ENCODE measurements at places on chromosomes 2 and 18. TPM values are rescaled to one million over a fixed set of nuclear protein-coding genes. Genes with fewer than 3 reads are reported as not detected.

WDR43 gene
- total RNA-seq, result 53.1 TPM

RNU2-63P gene
- 3.3 TPM for total RNA-seq

ASIC4 gene
- 0.42 TPM for total RNA-seq

LGALSL gene
- total RNA-seq, result 18.5 TPM

GTF3C2 gene
- total RNA-seq, result 42.7 TPM

FTCDNL1 gene
- total RNA-seq, result 1.7 TPM

NDUFB3 gene
- 42.7 TPM for total RNA-seq

GRCh38 chr2:119707117-119708087 lies 28.4 kb downstream of the TMEM177 start:
- H3K27me3 ChIP-seq, result no peaks in the 10 kb centered on the region
- no peak overlapping the region for H3K4me3 ChIP-seq
- no peak overlapping the region for H3K27ac ChIP-seq
- no peak for DNase-seq

GRCh38 chr2:216604458-216604857 lies 28.8 kb upstream of the IGFBP2 start:
- H3K27ac ChIP-seq, result no peak overlapping the region
- H3K27me3 ChIP-seq, result no peaks in the 10 kb centered on the region
- H3K4me3 ChIP-seq, result no peak overlapping the region
- no peaks in the 10 kb centered on the region for H3K36me3 ChIP-seq

- DNase-seq, result no peak
- H3K36me3 ChIP-seq, result no peaks in the 10 kb centered on the region
- H3K27ac ChIP-seq, result no peak overlapping the region
- no peaks in the 10 kb centered on the region for H3K4me1 ChIP-seq
- H3K27me3 ChIP-seq, result no peaks in the 10 kb centered on the region
- H3K4me3 ChIP-seq, result no peak overlapping the region
Observed at GRCh38 chr2:105490956-105491355, 92.1 kb upstream of the FHL2 start.

GRCh38 chr2:120746144-120746543 lies 10.5 kb downstream of the GLI2 start:
- no peak overlapping the region for H3K4me3 ChIP-seq
- no peaks in the 10 kb centered on the region for H3K4me1 ChIP-seq
- no peak for DNase-seq
- no peak overlapping the region for H3K27ac ChIP-seq
- H3K36me3 ChIP-seq, result no peaks in the 10 kb centered on the region

GRCh38 chr2:6139142-6139541 lies 447.0 kb downstream of the SOX11 start:
- no peaks in the 10 kb centered on the region for H3K4me1 ChIP-seq
- no peak overlapping the region for H3K4me3 ChIP-seq
- H3K27ac ChIP-seq, result no peak overlapping the region

DNA sequence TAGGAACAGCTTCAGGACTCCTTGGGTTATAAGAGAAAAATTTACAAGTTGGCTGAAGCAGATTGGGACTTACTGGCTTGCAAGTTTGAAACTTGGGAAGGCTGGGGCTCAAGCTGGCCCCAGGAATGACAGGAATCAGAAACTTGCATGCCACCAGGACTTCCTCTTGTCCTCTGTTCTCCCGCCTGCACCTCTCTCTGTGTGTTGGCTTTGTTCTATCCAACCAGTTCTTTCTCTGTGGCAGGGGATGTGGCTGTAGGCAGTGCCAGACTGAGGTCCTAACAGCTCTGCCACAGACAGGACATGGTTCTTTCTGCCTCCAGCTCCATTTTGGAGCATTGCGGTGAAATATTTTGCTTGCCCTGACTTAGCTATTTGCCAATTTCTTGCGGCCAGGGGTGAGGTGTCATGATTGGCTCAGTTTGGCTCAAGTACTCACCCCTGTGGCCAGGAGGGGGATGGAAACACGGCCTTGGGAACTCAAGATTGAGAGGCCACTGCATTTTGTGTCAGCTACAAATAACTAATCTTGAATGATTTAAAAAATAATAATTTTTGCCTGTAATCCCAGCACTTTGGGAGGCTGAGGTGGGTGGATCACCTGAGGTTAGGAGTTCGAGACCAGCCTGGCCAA lies 48.9 kb downstream of the MEP1B start:
- no peaks in the 10 kb centered on the region for H3K4me1 ChIP-seq
- H3K36me3 ChIP-seq, result no peaks in the 10 kb centered on the region
- DNase-seq, result no peak
- H3K4me3 ChIP-seq, result no peak overlapping the region
- no peak overlapping the region for H3K27ac ChIP-seq
- no peaks in the 10 kb centered on the region for H3K27me3 ChIP-seq

- no peaks in the 10 kb centered on the region for H3K4me1 ChIP-seq
- no peak for DNase-seq
- no peaks in the 10 kb centered on the region for H3K36me3 ChIP-seq
- H3K27ac ChIP-seq, result no peak within 1 kb of the TSS
- no peaks in the 10 kb centered on the region for H3K27me3 ChIP-seq
Observed at GRCh38 chr2:121284463-121285449, at the start of gene TFCP2L1. Gene TFCP2L1 (minus strand): TSS chr2:121285202. CDS start chr2:121285109, 93 bp downstream.

DNA sequence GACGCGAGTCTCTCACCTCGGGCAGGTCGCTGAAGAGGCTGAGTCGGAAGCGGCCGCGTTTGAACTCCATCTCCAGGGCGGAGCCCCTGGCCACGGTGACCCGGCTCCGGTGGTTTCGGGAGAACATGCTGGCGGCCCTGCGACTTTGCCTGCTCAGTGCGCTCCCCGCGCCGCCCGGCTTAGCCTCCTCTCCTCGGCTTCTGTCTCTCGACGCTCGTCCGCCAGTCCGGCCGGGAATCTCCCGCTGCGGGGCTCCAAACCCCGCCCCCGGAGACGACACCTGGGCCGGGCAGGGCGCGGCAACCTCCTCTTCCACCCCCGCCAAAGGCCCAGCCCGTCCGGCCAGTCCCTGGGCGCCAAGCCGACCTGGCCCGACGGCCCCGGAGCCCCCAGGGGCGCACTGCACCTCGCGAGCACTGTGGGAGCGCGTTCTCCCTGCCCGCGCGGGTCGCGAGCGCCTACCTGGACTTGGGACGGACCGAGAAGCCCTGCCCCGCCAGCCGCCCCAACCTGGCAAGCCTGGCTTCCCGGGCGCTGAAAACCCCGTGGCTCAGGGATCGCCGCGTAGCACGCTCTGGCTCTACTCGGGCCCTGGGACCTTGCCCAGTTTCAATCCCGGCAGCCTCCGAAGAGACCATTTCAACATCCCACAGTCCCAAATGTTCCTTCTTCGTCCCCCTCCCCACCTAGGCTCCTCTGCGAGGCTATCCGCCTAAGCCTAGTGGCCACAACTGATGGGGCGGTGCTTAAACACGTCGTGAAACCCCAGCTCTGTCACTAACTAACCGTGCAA lies at the start of gene RTKN:
TSS of gene RTKN (minus strand) at position 248 of the 793 bp plus-strand sequence. CDS start at position 127, 121 bp downstream.
- peak; percentile 81 for DNase-seq
- no peaks in the 10 kb centered on the region for H3K4me1 ChIP-seq
- peak within 1 kb of the TSS; percentile 41 for H3K4me3 ChIP-seq
- H3K36me3 ChIP-seq, result no peaks in the 10 kb centered on the region
- no peaks in the 10 kb centered on the region for H3K27me3 ChIP-seq

GRCh38 chr18:79963658-79964329 lies 649 bp upstream of the HSBP1L1 start:
- H3K27ac ChIP-seq, result no peak overlapping the region

GRCh38 chr18:5772306-5773105 lies 122.8 kb downstream of the TMEM200C start:
- H3K27me3 ChIP-seq, result no peaks in the 10 kb centered on the region
- no peak for DNase-seq
- H3K36me3 ChIP-seq, result no peaks in the 10 kb centered on the region
- H3K4me1 ChIP-seq, result no peaks in the 10 kb centered on the region

- no peaks in the 10 kb centered on the region for H3K36me3 ChIP-seq
- no peaks in the 10 kb centered on the region for H3K27me3 ChIP-seq
- H3K4me3 ChIP-seq, result no peak overlapping the region
- DNase-seq, result no peak
- H3K27ac ChIP-seq, result no peak overlapping the region
Observed at GRCh38 chr2:137156221-137156844, 391.0 kb downstream of the THSD7B start.

DNA sequence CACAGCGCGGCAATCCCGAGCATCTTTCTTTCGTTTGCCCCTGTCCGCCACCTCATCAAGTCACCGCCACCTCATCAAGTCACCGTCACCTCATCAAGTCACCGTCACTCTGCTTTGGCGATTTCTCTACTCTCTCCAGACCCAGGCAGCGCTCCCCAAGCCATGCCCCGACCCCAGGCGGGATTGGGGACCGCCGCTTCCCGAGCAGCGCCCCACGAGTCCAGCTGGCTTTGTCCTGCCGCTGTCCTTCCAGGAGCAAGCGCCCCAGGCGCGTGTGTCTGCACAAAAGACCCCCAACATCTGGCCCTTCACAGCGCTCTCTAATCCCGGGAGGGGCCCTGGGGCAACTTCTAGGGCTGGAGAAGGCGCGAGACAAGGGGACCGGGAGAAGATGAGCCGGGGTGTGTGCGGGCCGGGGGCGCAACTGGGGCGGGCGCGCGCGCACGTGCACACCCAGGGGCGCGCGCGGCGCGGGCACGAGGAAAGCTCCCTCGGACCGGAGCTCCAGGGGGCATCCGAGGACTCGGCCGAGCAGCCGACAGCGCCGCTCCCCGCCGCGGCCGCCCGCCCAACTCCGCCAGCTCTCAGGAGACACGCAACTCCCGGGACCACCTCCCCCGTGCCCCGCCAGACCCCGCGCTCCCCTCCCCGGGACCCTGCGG lies 633 bp upstream of the RNF152 start:
- peak overlapping the region; percentile 94 for H3K4me3 ChIP-seq
- H3K27me3 ChIP-seq, result no peaks in the 10 kb centered on the region
- H3K36me3 ChIP-seq, result no peaks in the 10 kb centered on the region
- H3K27ac ChIP-seq, result no peak overlapping the region
- peak; percentile 64 for DNase-seq

DNA sequence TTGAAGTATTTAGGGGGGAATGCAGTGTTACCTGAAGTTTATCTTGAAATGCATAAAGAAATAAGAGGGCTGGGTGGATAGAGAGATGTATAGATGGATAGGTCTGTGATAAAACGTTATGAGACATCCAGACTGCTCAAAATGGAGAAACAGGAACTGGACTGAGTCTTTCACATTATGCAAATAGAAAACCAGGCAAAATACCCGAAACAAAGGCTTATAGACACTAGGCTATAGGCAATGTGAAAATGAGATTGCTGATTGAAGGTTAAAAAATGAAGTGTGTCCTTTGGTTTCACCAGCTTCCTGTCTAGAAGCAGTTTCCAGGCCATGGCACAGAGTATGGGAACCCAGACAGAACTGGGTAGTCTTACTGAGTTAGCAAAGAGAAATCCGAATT lies 24.9 kb upstream of the SLC3A1 start:
- H3K4me1 ChIP-seq, result no peaks in the 10 kb centered on the region
- H3K4me3 ChIP-seq, result no peak overlapping the region
- DNase-seq, result no peak
- H3K27me3 ChIP-seq, result no peaks in the 10 kb centered on the region

DNA sequence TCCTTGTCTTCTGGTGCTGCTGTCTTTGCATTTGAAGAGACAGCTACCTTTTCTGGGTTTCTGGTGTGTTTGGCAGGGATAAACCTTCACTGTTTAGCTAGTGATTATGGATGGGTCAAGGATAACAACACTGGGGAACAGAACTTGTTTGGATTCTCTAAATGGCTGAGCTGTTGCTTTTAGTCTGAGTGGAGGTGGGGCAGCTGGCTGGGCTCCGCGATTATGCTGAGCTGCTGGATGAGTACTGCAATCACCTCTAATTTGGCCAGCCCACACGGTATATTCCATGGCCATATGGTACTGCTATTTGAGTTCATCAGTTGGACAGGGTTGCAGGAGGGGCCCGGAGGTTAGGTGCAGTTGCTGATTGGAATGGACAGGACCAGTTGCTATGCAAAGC lies 361.6 kb upstream of the TFPI start:
- H3K27me3 ChIP-seq, result no peaks in the 10 kb centered on the region
- H3K27ac ChIP-seq, result no peak overlapping the region
- H3K4me1 ChIP-seq, result no peaks in the 10 kb centered on the region
- H3K36me3 ChIP-seq, result no peaks in the 10 kb centered on the region

DNA sequence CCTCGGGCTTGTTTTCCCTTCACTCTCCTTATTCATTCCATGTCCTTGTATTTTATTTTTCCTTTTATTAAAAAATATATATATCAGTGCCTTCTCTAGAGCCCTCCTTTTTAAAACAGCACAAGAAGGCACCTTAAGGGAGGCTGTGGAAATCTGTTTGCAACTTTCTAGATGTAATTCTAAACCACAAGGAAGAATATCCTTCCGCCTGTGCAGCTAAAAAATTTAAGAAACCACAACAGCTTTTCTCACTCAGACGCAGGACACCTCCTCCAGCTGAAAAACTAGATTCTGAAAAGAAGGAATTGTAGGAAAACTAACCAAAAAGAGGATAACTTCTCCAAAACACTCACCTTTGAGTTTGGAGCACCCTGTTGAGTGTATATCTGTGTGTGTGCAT lies 142.2 kb downstream of the BCL11A start:
- H3K27ac ChIP-seq, result no peak overlapping the region
- H3K4me1 ChIP-seq, result no peaks in the 10 kb centered on the region
- no peaks in the 10 kb centered on the region for H3K36me3 ChIP-seq
- DNase-seq, result no peak
- H3K27me3 ChIP-seq, result no peaks in the 10 kb centered on the region
- no peak overlapping the region for H3K4me3 ChIP-seq

DNA sequence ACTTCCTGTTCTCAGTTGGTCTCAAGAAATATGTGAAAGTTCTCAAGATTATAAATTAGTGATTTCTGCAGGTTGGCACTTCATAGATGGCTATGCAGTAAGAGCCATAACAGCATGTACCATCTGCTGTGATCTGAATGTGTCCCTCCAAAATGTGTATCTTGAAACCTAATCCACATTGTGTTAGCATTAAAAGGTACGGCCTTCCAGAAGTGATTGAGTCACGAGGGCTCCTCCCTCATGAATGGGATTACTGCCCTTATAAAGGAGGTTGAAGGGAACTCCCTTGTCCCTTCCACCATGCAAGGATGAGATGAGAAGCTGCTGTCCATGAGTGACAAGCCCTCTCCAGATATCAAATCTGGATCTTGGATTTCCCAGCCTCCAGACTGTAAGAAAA lies 45.0 kb downstream of the METTL4 start:
- DNase-seq, result no peak
- H3K4me3 ChIP-seq, result no peak overlapping the region
- H3K36me3 ChIP-seq, result no peaks in the 10 kb centered on the region
- H3K27ac ChIP-seq, result no peak overlapping the region
- H3K4me1 ChIP-seq, result no peaks in the 10 kb centered on the region

GRCh38 chr18:79595876-79596374 lies 83.7 kb upstream of the CTDP1 start:
- no peaks in the 10 kb centered on the region for H3K36me3 ChIP-seq
- H3K4me3 ChIP-seq, result no peak overlapping the region
- H3K27ac ChIP-seq, result no peak overlapping the region
- DNase-seq, result no peak
- no peaks in the 10 kb centered on the region for H3K27me3 ChIP-seq

DNA sequence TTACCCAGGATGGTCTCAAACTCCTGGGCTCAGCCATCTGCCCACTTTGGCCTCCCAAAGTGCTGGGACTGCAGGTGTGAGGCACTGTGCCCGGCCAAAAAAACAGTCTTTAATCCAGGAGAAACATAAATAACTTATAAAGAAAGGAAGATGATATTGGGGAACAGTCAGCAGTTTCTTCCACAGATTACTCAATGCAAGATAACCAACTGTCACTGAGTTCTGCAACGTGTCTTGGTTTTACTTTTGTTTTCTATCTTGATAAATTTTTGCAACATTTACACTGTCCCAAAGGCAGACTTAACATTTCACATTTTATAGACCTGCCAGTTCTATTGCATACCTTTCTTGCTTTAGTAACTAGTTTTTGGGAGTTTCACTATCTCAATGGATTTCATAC lies 71.1 kb downstream of the ANKRD44 start:
- H3K27ac ChIP-seq, result no peak overlapping the region
- no peaks in the 10 kb centered on the region for H3K4me1 ChIP-seq
- no peak for DNase-seq
- no peak overlapping the region for H3K4me3 ChIP-seq
